ENCODE measurements at places on chromosomes 5 and 9. TPM values are rescaled to one million over a fixed set of nuclear protein-coding genes. Genes with fewer than 3 reads are reported as not detected.

Gene PLCXD3
- 14.5 TPM for total RNA-seq

DNA sequence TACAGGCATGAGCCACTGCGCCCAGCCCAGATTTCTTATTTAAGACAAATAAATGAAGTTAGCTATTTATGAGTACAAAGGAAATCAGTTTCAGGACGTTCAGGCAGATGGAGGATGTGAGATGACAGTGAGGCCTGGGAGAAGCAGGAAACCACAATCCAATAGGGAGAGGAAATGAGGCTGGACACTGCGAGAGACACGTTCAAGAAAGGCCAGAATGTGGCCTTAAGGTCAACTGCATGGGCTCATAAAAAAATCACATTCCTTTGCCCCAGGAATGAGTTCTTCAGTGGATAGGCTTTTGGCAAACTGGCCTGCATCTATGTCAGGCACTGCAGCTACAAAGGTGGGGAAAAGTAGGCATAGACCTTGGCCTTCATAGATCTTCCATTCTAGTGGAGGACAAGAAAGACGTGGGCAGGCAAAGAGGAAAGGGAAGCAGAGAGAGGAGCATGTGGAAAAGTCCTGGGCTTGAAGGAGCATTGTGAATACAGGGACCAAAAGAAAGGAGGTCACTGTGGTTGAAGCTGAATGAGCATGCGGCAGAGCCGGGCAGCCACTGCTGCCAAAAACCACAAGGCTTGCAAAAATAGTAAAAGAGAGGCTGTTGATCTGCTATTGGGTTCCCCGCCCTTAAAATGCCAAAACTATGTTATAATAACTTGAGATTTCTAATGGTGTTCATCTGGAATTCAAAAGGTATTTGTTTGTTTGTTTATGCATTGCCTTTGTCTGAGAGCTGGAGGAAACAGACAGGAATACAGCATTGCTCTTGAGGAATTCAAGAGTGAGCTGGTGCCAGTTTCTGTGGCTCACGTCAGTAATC lies 133.0 kb downstream of the GNA14 start:
- H3K27ac ChIP-seq: peak overlapping the region; percentile 41
- no peaks in the 10 kb centered on the region for H3K36me3 ChIP-seq
- no peaks in the 10 kb centered on the region for H3K27me3 ChIP-seq
- H3K4me3 ChIP-seq: no peak overlapping the region
- peak; percentile 58 for DNase-seq

GRCh38 chr9:89051421-89052025 lies 60.3 kb downstream of the S1PR3 start:
- H3K27me3 ChIP-seq: no peaks in the 10 kb centered on the region
- H3K4me1 ChIP-seq: no peaks in the 10 kb centered on the region
- H3K27ac ChIP-seq: no peak overlapping the region
- H3K36me3 ChIP-seq: no peaks in the 10 kb centered on the region
- DNase-seq: no peak
- H3K4me3 ChIP-seq: no peak overlapping the region

DNA sequence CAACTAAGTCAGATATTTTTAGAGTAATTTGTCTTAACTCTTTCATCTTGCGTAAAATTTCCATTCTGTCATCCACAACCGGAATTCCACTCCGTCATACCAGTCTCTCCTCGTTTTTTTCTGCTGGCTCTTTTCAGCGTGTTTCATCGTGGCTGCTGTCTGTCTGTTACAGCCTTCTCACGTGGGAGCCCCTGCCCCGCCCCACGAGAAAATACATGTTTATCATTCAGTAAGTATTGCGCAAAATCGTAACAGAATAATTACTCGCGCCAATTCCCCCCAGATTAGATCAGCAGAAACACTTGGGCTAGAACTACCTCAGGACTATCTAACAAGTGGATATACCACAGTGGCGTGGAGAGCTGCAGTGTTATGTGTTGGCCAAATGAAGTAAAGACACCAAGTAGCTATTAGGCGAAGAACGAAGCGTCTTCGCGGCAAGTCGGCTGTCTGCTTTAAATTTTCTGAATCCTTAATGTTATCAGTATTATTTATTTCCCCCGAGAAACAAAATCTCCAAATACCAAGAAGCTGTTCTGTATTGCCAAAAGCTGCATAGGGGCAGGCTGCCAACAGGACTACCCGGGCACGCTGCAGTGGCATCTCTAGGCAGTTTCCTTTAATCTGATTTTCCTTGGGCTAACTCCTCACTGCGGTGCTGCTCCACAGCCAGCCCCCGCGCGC lies 566 bp upstream of the FOCAD start:
- peak overlapping the region; percentile 20 for H3K27ac ChIP-seq
- H3K27me3 ChIP-seq: no peaks in the 10 kb centered on the region
- peak; percentile 79 for DNase-seq
- H3K4me1 ChIP-seq: peaks cover 3% of the 10 kb centered on the region
- no peaks in the 10 kb centered on the region for H3K36me3 ChIP-seq

- H3K36me3 ChIP-seq: no peaks in the 10 kb centered on the region
- H3K4me3 ChIP-seq: no peak overlapping the region
- no peaks in the 10 kb centered on the region for H3K4me1 ChIP-seq
- DNase-seq: no peak
Measured at GRCh38 chr5:1264211-1264610, 30.7 kb downstream of the TERT start.

DNA sequence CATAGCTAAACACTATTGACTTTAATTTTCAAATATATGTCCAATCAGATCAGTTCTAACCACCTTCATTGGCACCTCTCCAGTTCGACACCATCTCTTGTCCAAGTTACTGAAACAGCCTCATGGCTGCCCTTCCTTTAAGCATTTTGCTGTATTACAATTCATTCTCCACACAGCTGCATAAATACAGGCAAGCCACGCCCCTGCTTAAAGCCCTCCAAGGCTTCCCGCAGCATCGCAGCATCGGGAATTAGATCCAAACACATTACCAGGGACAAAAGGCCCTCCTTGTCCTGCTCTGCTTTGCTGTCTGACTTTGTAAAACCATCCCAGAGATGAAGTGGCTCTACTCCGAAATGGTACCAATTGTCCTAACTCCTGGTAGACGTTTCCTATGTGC lies 75.1 kb upstream of the RAI14 start:
- H3K27ac ChIP-seq: no peak overlapping the region
- H3K4me3 ChIP-seq: no peak overlapping the region
- H3K36me3 ChIP-seq: no peaks in the 10 kb centered on the region
- no peaks in the 10 kb centered on the region for H3K4me1 ChIP-seq
- no peak for DNase-seq
- no peaks in the 10 kb centered on the region for H3K27me3 ChIP-seq

DNA sequence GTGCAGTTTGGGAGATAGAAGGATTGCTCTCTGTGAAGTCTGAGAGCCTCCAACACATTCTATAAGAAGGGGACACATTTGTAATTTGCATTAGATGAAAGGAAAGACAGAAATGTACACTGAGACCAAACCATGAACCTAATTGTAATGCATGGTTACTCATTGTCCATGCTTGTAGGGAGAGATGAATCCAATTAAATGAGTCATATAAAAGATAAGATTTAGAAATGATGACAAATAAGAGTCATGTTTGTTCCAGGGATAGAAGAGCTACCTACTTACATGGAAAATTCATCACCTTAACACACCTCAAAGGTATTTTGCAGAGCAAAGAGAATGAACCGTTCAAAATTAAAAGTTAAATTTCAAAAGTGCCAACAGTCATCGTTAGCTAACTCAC lies 85.1 kb downstream of the FBXL7 start:
- no peaks in the 10 kb centered on the region for H3K27me3 ChIP-seq
- no peak overlapping the region for H3K27ac ChIP-seq
- peaks cover 4% of the 10 kb centered on the region for H3K4me1 ChIP-seq

- no peak overlapping the region for H3K4me3 ChIP-seq
- DNase-seq: peak; percentile 48
- H3K4me1 ChIP-seq: no peaks in the 10 kb centered on the region
- H3K36me3 ChIP-seq: no peaks in the 10 kb centered on the region
- no peaks in the 10 kb centered on the region for H3K27me3 ChIP-seq
Measured at GRCh38 chr5:1662559-1663085, 137.0 kb downstream of the MRPL36 start.

Gene SLC6A3
- 0.23 TPM for total RNA-seq

DNA sequence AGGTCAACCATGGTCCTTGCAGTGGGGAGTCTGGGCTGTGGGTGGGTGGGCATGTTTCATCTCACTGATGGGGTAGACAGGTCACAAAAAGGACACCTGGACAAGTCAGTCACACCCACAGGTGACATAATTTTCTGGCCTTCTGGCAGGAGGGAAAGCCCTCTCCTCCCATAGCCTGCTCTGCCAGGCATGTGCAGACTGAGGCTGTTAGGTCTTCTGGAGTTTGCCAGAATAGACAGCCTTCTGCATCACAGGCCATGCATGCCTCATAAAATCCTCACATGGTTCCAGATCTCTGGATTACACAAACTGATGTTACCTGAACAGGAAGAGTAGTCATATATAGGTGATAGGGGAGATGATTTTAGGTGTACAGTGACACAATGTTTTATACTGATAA lies 49.1 kb downstream of the ARHGAP26 start:
- H3K36me3 ChIP-seq: no peaks in the 10 kb centered on the region
- H3K27me3 ChIP-seq: no peaks in the 10 kb centered on the region
- H3K4me3 ChIP-seq: no peak overlapping the region
- H3K4me1 ChIP-seq: peaks cover 2% of the 10 kb centered on the region
- DNase-seq: no peak

- no peaks in the 10 kb centered on the region for H3K27me3 ChIP-seq
- no peak for DNase-seq
- no peak overlapping the region for H3K4me3 ChIP-seq
- H3K4me1 ChIP-seq: no peaks in the 10 kb centered on the region
- no peaks in the 10 kb centered on the region for H3K36me3 ChIP-seq
Measured at GRCh38 chr5:136030252-136030651, 1.5 kb downstream of the TGFBI start.

DNA sequence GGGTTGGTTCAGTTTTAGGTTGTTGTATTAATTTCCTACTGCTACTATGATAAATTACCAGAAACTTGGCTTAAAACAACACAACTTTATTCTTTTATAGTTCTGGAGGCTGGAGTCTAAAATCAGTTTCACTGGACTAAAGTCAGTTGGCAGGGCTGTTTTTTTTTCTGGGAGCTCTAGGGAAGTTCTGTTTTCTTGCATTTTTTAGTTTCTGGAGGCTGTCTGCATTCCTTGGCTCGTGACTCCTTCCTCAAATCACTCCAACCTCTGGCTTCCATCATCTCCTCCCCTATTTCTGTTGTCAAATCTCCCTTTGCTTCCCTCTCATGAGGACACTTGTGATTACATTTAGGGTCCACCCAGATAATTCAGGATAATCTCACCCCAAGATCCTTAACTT lies 51.3 kb upstream of the SUB1 start:
- no peaks in the 10 kb centered on the region for H3K36me3 ChIP-seq
- H3K4me1 ChIP-seq: peaks cover 6% of the 10 kb centered on the region

DNA sequence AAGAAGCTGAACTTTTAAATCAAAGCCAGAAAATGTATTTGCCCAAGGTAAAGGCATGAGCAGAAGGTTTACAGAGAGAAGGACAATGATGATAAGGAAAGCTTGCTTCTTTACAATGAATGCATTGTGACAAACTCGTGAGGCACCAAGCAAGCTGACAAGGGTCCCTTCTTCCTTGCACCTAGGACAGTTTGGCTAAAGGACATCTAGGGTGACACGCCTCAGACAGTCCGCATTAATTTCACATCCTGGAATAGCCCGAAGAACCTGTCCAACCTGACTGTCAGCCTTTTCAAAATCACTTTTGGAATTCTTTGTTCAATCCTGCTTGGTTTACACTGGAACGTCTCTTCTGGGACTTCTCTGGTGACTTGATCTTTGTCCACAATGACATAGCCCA lies 146.4 kb upstream of the MAP3K1 start:
- no peak for DNase-seq
- no peak overlapping the region for H3K4me3 ChIP-seq
- no peak overlapping the region for H3K27ac ChIP-seq
- H3K36me3 ChIP-seq: no peaks in the 10 kb centered on the region
- H3K4me1 ChIP-seq: no peaks in the 10 kb centered on the region

Gene BTNL9
- total RNA-seq: 33.0 TPM

DNA sequence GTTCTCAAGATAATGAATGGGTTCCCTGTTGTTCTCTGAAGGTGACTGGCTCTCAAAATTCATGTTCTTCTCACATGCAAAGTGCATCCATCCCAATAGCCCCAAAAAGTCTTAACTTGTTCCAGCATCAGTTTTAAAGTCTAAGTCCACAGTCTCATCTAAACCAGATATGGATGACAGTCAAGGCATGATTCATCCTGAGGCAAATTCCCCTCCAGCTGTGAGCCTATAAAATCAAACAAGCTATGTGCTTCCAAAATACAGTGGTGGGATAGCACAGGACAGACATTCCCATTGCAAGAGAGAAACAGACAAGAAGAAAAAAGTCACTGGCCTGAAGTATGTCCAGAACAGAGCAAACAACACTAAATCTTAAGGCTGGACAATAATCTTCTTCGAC lies 25.4 kb downstream of the FBXO10 start:
- no peaks in the 10 kb centered on the region for H3K27me3 ChIP-seq
- H3K36me3 ChIP-seq: no peaks in the 10 kb centered on the region
- H3K27ac ChIP-seq: no peak overlapping the region
- H3K4me1 ChIP-seq: no peaks in the 10 kb centered on the region

Gene FCN1
- 14.4 TPM for total RNA-seq

- H3K4me3 ChIP-seq: no peak overlapping the region
- peaks cover 3% of the 10 kb centered on the region for H3K27me3 ChIP-seq
- H3K36me3 ChIP-seq: no peaks in the 10 kb centered on the region
- H3K4me1 ChIP-seq: no peaks in the 10 kb centered on the region
- H3K27ac ChIP-seq: no peak overlapping the region
Measured at GRCh38 chr5:8209500-8209899, 340.6 kb downstream of the MTRR start.

DNA sequence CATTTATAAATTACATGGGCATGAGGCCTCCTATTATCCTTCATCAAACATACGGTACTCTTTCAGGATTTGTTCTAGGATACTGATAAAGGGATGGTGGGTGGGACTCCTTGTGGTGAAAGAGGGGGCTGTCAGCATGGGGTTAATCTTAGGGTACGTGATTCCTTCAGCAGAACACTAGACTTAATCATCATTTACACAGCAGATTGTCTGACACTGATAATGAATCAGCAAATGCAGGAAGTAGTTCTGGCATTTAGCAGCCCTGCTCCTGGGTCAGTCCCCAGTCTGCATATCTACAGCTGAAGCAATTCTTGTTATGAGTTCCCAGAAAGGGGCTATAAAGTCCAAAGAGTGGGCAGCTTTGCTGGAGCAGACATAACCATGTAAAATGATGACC lies 384.6 kb downstream of the SPOCK1 start:
- H3K36me3 ChIP-seq: no peaks in the 10 kb centered on the region
- no peak overlapping the region for H3K27ac ChIP-seq
- H3K4me3 ChIP-seq: no peak overlapping the region
- no peaks in the 10 kb centered on the region for H3K27me3 ChIP-seq

Gene CCDC192
- total RNA-seq: not detected

- H3K27me3 ChIP-seq: no peaks in the 10 kb centered on the region
- peak; percentile 56 for DNase-seq
- H3K4me1 ChIP-seq: no peaks in the 10 kb centered on the region
- H3K36me3 ChIP-seq: no peaks in the 10 kb centered on the region
- H3K27ac ChIP-seq: no peak overlapping the region
- H3K4me3 ChIP-seq: no peak overlapping the region
Measured at GRCh38 chr5:179139936-179140235, 79.7 kb downstream of the ZNF354C start.
